ENCODE measurements at places on chromosomes 4 and X.

DNA sequence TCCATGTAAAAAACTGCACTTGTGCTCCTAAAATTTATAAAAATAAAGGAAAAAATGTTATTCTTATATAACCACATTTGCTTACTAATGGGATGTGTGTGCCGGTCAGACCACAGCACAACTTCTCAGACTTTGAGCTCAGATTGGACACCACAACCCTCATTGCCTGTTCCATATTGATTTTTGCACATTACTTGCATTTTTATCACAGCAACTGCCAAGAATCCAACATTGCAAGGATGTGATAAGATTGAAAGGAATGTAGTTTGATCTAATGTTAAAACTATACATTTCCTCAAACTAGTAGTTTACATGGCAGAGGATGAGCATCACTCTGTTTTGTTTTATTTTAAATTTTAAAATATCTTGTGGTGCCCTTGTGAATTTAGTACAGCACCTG, 227.8 kb downstream of the KDR start:
- no peak for DNase-seq

DNA sequence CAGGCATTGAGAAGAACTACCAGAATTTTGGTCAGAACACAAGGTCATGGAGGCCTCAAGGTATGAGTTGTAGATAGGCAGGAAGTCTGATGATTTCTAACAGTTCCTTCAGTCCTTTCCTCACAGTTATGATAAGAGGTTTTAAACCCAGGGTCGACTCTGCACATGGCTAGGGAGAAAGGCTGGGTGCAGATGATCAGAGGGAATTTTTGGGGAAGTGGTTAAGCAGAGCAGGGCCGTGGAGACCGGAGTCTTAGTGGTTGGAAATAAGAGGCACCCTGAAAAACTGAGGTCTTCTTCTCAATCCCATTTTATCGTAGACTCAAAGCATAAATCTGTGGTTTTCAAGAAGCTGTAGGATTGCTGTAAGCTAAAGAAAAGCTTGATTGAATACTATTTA, 118.5 kb upstream of the ANK2 start:
- DNase-seq, result no peak

- no peak for DNase-seq
These were observed 84.6 kb downstream of the FBXO8 start for GRCh38 chr4:174198828-174199227.

DNA sequence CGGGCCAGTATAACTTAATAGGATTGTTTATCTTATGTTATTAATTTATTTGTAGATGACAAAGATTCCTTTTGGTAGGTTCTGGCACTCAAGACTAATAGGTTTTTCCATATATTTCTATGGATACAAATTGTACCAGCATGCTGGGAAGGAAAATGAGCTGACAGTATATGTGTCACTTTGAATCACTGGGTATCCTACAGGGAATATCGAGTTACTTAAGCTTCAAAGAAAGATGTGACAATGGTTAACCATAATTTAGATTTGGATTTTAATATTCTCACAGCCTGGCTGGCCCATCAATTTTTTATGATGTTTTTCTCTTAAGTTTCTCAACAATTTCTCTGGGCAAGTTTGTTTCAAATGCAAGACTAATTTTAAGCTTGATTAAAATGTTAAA, 498.8 kb upstream of the FTHL17 start:
- DNase-seq, result no peak

DNA sequence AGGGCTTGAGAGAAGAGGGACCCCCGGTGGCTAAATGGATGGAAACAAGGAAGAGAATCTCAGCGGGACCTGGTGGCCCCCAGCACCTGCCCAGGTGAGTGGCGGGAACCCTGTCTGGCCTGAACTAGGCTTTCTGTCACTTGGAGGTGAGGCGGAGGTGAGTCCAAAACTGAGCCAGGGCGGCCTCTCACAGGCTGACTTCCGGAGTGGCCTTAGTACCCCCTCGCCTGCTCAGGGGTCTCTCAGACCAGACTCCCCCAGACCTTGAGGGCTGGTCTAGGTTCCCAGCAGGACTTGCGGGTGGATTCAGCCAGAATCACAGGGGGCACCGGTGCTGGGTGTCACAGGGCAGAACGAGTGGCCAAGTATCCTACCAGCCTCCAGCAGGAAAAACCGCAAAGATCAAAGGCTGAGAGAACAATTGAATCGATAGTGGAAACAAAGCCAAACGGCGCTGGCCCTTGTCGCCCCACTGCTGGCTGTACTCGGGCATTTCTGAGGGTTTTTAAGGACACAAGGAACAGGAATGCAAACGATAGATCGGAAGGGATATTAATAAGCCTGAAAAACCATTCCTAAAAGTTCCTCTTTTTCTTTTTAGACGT, 67.8 kb downstream of the WFS1 start:
- DNase-seq, result no peak

DNA sequence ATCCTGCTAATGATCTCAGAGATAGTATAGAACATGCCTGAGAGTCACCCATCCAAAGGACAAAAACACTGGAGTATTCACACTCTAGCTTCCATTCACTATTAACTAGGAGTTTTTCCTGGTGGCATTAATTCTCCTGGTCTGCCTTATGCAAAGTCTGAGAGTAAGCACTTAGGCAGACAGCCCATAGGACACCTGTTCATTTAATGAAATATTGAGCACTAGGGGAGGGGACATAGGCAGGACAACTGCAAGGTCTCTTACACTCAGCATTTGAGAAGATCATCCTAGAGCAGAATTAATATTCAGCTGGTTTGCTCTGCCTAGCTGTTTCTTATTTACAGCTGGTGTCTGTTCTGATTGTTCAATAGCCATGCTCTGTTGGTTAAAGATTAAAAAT, 508.5 kb downstream of the CENPC start:
- no peak for DNase-seq

DNA sequence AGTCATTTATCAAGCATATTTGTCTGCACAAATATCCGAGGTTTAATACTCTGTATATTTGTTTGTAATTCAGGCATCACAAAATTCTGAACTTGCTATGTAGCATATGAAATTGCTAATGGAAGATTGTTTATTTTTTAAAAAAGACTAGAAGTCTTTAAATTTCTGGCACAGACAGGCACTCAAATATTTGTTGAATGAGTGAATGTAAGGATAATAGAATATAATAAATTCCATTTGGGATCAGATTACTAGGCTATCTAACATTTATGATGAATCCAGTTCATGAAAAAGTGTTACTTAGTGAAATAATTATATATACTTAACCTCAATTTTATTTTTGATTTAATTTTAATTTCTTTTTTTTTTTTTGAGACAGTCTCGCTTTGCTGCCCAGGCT, 30.4 kb upstream of the TEC start:
- no peak for DNase-seq

DNA sequence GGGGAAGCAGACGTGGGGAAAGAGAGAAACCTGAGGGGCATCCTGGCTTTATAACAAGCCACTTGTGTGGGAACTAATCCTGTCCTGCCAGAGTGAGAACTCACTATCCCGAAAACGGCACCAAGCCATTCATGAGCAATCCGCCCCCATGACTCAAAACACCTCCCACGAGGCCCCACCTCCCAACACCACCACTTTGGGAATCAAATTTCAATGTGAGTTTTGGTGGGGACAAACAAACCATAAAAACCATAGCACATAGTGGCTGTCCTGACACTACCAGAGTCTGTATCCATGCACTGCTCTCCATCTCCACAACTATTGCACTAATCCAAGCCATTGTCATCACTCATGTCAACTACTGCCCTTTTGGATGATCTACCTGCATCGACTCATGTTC, 28.5 kb upstream of the SEPTIN6 start:
- no peak for DNase-seq

DNA sequence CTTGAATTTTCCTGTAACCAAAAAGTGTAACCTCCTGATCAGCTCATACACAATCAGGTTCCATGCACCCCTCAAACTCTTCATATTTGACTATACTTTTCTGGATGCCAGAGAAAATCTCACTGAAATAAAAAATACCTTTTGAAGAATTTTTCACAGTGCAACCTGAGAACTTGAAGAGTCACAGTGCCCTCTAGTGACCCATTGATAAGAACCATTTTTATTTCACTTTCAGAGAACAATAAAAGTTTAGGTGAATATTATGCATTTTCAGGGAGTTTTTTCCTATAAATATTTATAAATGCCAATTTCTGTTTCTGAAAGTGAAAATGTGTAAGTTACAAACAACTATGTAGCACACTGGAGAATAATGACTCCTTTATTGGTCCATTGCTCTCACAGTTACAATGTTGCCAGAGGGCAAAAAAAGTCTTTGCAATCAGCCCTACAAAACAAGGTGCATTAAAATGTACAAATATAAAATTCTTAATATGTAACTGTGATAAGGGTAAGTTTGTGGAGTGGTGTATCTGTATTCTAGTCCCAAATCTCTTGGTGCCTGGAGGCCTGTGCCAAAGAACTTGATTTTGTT, 153.6 kb upstream of the INTU start:
- no peak for DNase-seq

DNA sequence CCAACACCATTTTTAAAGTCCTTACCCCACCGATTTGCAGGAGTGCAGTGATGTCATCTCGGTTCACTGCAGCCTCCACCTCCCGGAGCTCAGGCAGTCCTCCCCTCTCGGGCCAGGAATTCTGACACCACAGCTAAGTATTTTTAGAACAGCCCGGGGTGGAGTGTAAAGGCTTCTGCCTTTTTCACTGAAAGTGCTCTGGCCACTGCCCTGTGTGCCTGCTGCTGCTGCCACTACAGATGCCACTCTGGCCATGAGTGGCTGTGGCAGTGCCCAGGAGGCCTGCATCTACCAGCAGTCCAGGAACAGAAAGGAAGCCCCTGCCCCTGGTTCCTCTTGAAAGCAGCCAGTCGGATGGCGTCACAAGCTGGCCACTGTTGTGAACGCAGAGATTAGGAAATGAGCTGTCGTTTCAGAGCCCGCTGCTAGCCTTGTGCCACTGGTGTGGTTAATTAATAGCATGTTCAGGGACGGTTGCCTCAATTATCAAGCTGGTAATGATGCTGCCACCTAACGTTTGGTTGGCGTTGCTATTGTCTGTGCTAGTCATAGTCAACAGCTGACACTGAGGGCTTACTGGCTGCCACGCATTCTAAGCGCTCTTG, 23.6 kb upstream of the TBC1D14 start:
- no peak for DNase-seq

DNA sequence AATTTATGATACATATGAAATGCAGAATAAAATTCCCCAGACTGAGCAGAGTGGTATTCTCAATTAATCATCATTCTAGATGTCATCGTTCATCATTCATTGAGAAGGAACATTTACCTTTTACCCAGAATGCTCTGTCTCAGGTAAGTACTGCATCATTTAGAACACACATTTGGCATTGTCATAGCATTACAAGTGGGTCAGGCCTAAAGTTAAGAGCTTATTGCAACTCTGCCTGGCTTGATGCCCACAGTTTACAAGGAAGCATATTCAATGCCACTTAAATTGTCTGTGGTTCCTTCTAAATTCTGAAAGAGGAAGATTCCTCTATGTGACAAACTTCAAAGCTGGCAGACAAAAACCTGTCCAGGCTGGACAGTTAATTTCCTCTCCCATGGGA, 87.3 kb downstream of the CAMK2D start:
- DNase-seq, result no peak

- no peak for DNase-seq
These were observed 68.8 kb downstream of the SLITRK2 start for GRCh38 chrX:145886469-145886868.

DNA sequence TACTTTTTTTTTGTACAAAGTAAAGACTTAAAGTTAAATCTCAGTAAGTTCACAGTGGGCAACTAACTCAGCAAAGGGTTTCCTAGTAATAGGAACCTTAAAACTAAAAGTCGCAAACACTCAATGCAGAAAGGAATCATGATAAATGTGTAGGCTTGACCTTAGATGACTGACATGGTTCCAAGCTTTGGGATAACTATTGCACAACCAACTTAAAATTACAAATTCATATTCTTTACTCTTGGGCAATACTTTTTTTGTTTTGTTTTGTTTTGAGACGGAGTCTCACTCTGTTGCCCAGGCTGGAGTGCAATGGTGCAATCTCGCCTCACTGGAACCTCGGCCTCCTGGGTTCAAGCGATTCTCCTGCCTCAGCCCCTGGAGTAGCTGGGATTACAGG, 8.2 kb downstream of the ELOVL6 start:
- DNase-seq, result no peak

- DNase-seq, result no peak
These were observed 314.1 kb downstream of the STK32B start for GRCh38 chr4:5365071-5366008.

DNA sequence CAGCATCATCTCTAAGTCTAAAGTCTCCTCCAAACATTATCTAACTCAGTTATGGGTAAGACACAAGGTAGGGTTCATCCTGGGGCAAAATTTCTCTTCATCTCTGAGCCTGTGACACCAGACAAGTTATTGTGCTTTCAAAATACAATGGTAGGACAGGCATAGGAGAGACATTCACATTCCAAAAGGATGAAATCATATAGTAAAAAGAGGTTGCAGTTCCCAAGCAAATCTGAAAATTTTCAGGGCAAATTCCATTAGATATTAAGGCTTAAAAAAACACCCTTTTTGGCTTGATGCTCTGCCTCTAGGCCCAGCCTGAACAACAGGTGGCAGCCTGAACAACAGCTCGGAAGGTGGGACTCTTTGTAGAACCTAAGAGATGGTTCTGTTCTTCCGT, 448.3 kb upstream of the SLIT2 start:
- DNase-seq, result no peak

GRCh38 chrX:18899796-18900380, 84.0 kb downstream of the PHKA2 start:
- DNase-seq, result no peak

DNA sequence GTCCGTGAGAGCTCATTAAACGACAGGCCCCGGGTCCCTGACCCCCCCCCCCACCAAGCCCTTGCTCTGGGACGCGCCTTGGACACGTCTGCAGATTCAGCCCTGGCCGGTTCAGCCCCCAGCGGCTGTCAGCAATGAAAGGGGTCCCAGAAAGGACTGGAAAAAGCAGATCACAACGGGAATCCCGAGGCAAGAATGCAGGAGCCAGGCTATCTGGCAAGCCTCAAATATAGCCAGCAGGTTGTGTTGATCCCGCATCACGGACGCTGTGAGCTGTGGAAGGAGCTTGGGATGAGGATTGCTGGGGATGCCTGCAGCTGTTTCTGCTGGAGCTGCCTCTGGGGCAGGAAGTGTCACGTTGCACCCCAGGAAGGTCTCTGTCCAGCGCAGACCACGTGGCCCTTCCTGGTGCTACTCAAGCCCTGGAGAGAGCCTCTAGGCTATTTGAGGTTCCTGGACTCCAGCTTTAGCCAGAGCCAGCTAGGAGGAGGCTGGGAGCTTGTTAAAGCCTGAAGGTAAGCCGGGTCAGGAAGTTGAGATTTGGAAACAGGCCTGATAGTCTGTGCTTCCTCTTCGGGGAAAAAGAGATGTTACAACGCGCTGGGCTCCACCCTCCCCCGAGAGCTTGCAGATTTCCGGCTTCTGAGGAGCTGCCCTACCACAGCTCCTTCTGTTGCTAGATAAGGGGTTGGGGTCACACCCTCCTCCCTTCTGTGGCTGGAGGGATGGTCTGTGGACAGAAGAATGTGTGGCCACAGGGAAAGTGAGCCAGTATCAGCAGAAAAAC, 19.3 kb upstream of the CSF2RA start:
- DNase-seq, result peak; percentile 49

DNA sequence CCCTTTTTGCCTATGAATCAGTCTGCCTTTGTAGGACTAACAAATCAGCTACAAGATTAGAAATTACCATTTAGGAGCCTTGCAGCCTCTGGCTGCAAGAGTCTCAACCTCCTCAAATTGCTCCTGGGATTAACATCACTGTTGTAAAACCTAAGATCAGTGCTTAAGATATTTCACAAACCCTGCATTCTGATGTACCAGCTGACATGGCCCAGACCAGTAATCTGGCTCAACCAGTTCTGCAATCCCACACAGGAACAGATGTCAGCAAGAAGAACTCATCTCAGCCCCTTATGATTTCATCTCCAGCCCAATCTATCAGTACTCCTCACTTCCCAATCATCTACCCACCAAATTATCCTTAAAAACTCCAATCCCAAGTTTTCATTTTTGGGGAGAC, 32.5 kb upstream of the AADAT start:
- no peak for DNase-seq
